NCI-H1436 (cell line): ENCODE measurements at places on chromosomes 16 and 17.

DNA sequence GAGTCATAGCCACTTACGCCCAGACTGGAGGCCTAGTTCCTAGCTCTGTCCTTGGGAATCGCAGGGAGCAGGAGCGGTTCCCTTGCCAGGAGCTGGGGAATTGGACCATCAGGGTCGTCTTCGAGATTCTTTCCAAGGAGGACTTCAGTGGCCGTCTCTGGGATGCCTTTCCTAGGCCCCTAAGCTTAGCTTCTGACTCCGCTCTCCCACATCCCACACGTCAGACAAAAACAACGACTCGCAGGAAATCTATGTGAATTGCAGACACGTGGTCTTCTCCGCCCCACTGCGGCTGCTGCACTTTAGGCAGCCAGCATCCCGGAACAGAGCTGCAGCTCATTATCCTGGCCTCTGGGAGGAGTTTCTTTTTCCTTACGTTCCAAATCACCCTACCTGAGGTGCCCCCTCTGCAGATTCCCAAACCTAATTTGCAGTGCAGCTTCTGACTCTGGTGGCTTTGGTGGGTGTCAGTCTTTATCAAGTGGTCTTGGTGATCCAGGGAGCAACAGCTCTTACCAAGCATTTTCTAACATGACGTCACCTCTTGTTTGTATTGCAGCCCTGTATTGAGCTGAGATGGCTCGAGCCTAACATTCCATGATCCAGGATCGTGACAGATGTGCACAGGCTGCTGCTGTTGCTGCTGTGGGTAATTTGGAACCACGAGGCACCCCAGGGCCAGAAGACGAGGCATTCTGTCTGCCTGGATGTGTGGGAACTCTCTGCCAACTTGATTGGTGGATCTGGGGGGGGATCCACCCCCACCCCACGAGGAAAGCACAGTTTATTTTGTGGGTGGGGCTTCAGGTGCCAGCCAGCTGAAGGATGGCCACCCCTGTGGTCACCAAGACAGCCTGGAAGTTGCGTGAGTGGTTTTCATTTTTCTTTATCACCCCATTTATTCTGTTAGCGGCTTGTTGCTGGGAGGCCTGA lies 1.1 kb downstream of the KATNB1 start:
- no peak for DNase-seq

GRCh38 chr16:15960124-15960971 lies 10.9 kb downstream of the ABCC1 start:
- no peak for DNase-seq

- peak; percentile 96 for DNase-seq
These were observed 1.2 kb downstream of the CYBC1 start for GRCh38 chr17:82449131-82449882.

DNA sequence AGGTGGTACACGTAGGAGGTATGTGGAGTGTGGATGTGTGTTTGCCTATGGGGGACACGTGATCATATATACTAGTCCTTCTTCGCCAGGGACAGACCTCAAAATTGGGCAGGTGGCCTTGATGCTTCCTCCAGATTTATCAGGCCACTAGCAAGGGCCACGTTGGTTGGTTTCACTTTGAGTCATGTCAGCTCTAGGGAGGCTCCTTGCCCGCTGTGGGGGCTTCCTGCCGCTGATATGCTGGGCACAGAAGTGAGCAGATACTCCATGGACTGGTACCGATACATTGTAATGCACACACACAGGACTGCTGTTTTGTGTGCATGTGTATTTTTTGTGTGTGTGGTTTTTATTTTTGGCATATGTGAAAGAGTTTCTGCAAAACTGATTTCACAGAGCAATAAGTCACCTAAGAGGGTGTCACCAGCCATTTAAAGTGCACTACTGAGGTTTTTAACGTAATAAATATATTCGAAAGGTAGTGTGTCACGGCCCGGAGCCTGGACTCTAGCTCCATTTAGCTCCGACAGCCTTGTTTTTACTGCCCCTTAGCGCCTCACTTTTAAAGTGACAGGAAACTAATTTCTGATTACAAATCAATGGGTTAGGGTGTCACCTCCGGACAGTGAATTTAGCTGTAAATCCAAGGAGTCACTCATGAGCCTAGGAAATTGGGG lies 605.5 kb upstream of the SALL1 start:
- DNase-seq = no peak

- DNase-seq = peak; percentile 70
These were observed 26.4 kb downstream of the USP10 start for GRCh38 chr16:84726079-84726668.

DNA sequence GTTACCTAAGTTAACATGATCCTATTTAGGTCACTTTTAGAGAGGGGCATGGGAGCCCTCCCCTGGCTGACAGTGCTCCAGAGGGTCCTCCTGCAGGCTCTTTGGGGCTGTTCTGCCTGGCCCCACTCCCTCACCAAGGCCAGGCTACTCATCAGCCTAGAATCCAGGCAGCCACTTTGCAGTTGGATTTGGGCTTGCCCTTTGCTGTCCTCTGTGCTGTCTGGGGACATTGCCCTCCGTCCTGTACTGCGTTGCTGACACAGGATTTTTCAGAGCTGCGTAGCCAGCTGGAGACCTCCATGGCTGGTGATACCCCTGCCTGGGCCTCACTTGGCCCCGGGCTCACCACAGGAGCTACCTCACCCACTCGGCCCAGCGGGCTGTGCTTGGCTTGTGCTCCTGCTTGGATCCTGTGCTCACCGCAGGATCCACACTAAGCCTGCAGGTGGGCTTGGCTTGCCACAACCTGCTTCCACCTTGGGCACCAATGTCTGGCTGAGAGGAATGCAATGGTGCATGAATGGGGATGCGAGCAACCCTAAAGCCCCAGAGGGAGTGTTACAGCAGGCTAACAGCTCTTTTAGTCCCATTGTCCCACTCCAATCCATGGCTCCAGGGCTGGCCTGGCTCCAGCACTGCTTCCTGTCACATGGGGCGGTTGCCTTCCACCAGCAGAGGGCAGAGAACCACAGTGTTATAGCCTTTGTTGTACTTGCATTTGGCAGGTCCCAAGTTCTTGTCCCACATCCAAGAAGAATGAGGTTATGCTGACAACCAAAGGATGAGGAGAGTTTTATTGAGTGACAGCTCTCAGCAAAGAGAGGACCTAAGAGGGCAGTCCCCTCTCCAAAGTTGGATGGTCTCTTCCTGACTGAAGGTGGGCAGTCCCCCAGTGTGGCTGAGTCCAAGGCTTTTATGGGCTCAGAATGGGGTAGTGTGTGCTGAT lies 21.5 kb downstream of the CCL4 start:
- no peak for DNase-seq
